Activated T-helper 2 cell treated with anti-CD3 and anti-CD28 coated beads, Interferon-gamma antibody, Interleukin-2, Interleukin-4, amounts not matched to agents 10 μg/mL and 5 μg/mL and 100 μg/mL, durations not matched to agents 14 hours and 24 hours and 36 hours (primary cell): ENCODE measurements at places on chromosomes 11 and 22. TPM values are rescaled to one million over a fixed set of nuclear protein-coding genes. Genes with fewer than 3 reads are reported as not detected.

DNA sequence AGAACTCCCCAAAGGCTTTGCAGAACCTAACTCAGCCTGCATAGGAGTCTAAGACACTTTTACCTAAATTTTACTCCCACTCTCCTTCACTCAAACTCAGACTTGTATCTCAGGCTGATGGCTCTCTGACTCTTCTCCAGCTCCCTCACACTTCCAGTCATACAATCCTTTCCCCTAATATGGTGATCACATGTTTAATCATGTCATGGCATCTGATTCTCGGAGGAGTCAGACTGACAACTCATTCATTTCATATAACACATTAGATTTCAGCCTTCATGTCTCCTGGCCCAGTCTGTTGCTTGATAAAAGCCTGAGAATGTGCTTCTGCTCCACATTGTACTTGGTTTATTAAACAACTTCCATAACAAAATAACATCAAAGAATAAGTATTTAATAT is 1503.9 kb upstream of the TENM4 start:
- no peak for DNase-seq

C11orf52 gene
- not detected in 2 replicates for total RNA-seq

DNA sequence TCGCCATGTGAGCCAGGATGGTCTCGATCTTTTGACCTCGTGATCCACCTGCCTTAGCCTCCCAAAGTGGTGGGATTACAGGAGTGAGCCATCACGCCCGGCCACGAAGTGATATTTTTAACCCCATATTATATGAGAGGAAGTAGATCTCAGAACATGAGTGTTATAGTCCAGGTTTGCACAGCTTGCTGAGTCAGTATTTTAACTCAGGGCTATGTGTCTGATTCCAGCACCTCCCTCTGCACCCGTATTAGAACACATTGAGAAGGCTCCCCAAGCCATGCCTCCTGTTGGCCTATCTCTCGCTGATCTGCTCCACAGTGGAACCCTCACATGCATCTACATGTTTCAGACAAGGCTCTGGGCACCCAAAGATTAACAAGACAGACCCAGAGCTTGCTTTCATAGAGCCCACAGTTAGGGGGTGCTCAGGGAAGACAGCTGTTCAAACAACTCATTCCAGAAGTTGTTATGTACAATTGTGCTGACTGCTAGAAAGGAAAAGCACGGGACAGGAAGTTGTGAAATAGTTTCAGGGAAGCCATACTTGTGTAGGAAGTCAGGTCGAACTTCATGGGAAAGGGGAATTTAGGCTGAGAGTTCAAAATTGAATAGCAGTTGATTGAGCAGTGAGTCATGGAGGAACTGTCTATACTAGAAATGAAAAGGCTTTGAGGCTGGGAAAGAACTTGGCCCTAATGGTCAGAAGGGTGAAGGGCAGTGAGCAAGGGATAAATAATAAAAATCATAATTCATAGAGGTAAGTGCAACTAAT is 49.3 kb upstream of the CLPB start:
- DNase-seq: no peak

GRCh38 chr22:39923696-39924095 is 22.8 kb downstream of the GRAP2 start:
- DNase-seq: no peak

DNA sequence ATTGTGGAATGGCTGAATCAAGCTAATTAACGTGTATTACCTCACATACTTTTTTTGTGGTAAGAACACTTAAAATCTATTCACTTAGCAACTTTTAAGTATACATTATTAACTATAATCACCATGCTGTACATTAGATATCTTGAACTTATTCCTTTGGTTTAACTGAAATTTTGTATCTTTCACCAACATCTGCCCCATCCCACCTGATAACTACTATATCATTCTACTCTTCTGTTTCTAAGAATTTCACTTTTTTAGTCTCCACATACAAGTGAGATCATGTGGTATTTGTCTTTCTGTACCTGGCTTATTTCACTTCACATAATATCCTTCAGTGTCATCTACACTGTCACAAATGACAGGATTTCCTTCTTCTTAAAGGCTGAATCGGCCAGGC is 17.1 kb upstream of the VWA5A start:
- DNase-seq: no peak
